ENCODE measurements at places on chromosomes 1 and 21.

DNA sequence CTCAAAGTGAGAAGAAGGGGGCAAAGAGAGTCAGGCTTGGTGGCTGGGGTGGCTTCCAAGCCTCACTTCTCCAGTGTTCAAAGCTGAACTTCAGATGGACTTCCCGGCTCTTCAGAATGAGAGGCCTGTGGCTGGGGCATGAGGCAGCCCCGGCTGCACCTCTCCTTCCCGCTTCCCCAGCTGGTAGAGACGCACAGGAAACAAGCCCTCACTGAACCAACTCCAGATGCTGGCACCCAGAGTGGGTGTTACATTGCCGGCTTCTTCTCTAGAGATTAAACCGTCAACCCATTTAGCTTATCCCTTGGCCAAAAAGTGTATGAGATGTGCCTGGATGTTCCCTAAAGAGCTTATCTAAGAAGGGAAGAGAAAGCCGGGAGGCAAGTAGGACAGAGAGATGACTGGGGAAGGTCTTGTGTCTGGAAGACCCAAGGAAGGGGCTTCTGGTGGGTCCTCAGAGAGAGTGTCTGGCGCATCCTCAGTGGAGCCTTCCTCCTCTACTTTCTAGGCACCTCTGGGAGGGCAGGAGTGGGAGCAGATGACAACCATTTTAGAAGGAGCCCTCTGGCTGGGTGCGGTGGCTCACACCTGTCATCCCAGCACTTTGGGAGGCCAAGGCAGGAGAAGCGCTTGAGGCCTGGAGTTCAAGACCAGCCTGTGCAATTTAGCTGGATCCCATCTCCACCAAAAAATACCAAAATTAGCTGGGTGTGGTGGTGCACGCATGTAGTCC is 2.0 kb downstream of the ADAMTSL4 start:
- DNase-seq: no peak

DNA sequence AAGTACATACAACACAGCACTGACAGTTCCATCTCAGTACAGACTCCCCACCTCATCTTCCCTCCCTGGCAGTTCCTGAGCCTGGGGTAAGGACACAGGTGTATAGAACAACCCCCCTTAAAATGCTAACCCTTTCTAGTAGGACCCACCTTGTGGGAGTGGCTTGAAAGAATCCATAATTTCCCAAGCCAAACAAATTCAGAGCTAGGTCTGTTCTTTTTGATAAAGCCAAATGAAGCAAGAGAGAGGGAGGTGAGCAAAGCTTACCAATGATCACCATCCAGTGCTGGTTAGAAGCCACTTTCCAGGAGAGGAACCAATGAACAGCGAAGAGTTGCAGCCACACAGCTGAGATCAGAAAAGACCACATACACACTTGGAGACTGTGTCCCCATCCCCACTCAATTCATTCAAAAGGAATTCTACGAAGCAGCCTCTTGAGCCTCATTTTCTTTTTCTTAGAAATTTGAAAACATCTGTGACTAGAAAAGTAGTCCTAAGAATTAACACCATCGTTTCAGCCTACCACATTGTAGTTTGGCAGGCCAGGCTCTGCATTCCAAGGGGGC is 9.2 kb downstream of the UBE2Q1 start:
- no peak for DNase-seq

GRCh38 chr1:31717341-31717740 is 13.5 kb upstream of the COL16A1 start:
- DNase-seq: no peak

DNA sequence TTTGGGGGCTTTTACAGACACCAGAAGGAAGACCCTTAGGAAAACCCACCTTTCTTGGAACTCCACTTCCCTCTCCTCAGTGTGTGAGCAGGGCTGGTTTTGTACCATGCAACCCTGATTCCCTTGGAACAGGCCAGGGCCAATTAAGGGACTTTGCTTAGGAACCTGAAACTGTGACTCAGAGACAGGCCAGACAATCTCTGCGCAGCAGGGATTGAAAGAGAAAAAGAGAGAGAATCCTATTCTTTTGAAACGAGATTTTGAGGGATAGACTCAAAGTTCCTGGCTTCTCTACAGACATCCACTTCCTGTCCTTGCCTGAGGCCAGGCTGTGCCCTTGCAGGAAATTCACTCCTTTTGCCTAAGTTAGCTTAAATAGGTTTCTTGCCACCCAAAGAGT is 23.1 kb upstream of the C1orf198 start:
- no peak for DNase-seq

GRCh38 chr1:32746130-32746529 is 43.6 kb upstream of the SYNC start:
- no peak for DNase-seq

GRCh38 chr1:184032306-184032929 is 5.1 kb downstream of the COLGALT2 start:
- no peak for DNase-seq

Data from activated CD4-positive, alpha-beta T cell treated with anti-CD3 and anti-CD28 coated beads, Interleukin-2, amount 50 U/mL, for 4 hours (primary cell).